Aorta (tissue), 5 donors: ENCODE measurements at places on chromosomes 3 and 15. TPM values are rescaled to one million over a fixed set of nuclear protein-coding genes. Genes with fewer than 3 reads are reported as not detected.

GRCh38 chr15:26773917-26774316 is 1.1 kb upstream of the GABRB3 start:
- no peak for DNase-seq

- DNase-seq = no peak
These were observed 251.9 kb downstream of the IGSF11 start for GRCh38 chr3:118782755-118783202.

TMEM108 gene
- 3.6 TPM for total RNA-seq

EAF2 gene
- total RNA-seq = 6.0 TPM

XPC gene
- total RNA-seq = 29.7 TPM

DNA sequence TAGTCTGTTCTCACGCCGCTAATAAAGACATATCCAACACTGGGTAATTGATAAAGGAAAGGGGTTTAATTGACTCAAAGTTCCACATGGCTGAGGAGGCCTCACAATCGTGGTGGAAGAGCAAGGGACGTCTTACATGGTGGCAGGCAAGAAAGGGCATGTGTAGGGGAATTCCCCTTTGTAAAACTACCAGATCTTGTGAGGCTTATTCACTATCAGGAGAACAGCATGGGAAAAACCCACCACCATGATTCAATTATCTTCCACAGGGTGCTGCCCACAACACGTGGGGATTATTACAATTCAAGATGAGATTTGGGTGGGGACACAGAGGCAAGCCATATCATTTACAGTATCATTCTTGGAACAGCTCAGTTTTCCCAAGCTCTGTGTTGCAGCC is 268.0 kb downstream of the SUCLG2 start:
- DNase-seq = no peak

FEZF2 gene
- total RNA-seq = not detected

DNA sequence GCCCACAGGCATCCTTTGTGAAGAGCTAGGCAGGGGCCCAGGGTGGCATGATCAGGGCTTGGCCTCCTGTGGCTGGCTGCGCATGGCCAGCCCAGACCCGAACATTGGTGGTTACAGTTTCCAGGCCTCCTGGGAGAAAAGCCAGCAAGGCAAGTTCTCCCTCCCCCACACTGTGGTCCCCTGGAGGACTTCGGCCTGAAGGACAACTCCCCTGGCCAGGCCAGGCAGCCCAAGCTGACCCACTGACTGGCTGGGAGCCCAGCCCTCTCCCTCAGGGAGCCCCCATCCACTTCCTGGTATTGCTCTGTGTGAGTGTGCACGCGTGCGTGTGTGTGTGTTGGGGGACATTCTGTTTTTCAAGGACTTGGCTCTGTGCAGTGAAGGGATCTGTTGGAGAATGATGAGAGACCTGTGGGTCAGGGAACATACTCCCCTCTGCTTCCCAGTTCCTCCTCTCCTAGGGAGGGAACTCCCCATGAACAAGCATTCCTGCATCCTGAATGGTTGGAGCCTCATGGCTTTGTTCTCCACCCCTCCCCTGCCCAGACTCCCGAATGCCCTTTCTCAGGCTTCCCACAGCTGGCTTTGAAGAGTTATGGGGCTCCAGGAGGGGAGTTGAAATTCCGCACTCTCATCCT is 29.5 kb downstream of the CORO2B start:
- DNase-seq = peak; percentile 78

GRCh38 chr3:107987036-107987939 is 103.5 kb downstream of the CD47 start:
- peak; percentile 88 for DNase-seq

LRTM1 gene
- not detected for total RNA-seq

DNA sequence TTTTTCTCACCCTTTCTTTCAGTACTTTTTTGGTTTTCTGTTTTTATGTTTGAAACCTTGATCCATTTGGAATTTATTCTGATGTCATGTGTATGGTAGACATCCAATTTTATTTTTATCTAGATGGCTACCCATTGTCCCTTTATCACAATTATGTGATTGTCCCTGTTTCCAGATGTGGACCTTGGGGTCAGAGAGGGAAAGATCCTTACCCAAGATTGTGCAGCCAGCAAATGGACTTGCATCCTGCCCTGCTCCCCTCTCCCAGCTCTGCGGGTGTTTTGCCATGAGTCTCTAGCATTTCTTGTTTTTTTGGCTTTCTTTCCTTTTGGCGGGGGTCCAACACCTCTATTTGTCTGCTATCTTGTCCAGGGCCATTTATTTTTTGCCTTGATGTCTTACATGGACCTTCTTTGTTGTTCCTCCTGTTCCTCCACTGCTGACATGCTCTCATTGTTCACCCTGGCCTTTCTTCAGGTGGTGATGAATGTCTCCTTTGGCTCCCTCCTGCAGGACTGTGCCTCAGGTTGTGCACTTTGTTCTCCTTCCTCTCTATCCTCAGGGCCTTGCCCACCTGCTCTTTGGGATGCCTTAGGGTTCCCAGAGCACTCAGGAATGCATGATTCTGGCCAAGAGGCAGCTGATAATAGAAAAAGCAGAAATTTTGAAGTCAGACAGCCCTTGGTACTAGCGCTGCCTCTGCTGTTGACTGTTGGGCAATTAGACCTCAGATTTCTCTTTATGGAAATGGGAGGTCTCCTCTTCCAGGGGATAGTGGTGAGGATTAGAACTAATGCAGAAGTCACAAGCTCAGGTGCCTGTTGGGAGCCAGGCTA is 84.3 kb downstream of the EEFSEC start:
- DNase-seq = no peak

GRCh38 chr15:79310612-79310984 is 314 bp upstream of the TMED3 start:
- no peak for DNase-seq

DNA sequence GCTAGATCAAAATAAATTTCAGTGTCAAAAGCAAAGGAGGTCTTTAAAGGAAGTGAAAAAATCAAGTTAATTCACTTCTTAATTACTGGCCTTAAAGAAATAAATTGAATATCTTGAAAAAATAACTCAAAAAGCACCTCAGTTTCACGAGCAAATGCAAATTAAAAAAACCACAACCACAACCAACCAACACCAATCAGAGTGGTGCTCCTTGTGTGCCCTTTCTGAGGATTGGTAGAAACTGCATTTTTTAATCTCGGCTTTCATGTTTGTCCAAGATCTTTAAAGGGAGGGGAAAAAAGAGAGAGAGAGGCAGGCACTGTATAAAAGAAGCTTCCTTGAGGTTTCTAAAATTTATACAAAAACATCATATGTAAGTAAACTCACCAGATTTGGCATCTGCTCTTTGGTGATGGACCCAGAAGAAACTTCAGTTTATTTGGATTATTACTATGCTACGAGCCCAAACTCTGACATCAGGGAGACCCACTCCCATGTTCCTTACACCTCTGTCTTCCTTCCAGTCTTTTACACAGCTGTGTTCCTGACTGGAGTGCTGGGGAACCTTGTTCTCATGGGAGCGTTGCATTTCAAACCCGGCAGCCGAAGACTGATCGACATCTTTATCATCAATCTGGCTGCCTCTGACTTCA is at the start of gene GPR15:
TSS of gene GPR15 (plus strand) at position 357 of the 653 bp plus-strand sequence. CDS start at position 413, 56 bp downstream.
- no peak for DNase-seq

MASP1 gene
- 6.0 TPM for total RNA-seq

DNA sequence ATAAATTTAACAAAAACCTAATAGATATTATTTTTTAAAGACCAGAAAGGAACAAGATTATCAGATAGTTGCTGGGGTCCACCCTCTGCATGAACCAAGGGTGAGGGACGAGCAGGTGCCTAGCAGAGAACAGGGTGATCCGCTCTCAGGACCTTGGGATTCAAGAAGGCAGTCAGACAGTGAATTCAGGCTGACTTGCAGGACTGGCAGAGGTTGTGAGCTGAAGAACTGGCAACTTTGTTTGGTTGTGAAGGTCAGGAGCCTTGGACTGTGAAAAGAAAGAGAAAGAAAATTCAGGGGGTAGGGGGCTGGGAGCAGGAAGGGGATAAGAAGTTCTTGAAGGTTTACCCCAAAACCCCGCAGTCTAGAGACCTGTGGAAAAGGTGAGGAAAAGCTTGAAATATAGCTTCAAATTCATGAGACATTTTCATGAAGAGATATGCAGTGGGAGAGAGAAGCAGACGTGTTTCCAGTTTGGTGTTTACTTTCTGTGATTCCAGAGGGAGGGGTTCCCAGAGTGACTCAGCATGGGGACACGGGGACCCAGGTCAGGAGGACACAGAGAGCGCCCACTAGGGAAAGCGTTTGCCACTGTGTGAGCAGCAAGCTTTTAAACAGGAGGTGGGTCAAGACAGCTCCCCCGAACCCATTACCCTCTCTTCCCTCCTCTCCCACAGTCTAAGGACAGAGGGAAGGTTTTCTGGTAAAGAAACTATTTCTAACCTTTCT is 217.2 kb upstream of the UMPS start:
- DNase-seq = no peak

DNA sequence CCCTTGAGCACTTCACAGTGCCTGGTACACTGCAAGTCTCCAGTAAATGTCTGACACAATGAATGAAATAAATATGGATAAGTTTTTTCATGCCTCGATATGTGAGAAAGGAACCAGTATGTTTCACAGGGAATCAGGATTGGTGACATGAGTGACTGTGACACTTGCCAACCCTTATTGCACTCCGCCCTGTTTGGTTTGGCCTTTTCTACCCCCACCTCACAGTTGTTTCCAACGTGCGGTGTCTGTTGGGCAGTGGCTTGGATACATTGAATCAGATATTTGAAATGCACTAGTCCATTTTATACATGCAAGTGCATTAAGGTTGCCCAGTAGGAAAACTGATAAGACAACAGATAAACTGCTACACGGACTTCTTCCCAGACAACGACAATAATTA is 2.0 kb downstream of the NPHP3 start:
- no peak for DNase-seq

ERC2 gene
- total RNA-seq = 0.27 TPM

DNA sequence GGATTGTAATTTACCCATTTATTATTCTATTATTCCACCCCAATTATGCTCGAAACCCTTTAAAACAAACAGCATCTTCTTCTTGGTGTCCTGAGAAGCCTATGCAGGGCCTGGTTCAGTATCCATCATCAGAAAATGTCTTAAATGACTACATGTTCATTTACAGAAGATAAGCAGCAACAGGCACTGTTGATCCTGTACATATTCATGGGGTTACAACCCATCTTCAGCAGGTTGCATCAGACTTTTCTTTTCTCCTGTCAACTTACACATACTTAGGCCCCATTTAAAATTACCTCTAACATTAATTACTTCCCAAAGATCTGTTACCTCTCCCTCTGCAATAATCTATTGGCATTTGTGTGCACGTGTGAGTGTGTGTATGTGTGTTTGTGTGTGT is 18.9 kb downstream of the TUSC7 start:
- DNase-seq = no peak

GRCh38 chr15:45635191-45635638 is 386 bp downstream of the SQOR start:
- DNase-seq = peak; percentile 81

- no peak for DNase-seq
These were observed 56.4 kb downstream of the PLD1 start for GRCh38 chr3:171753665-171754408.

ABHD10 gene
- 21.6 TPM for total RNA-seq

TMC3 gene
- total RNA-seq = 0.81 TPM

- DNase-seq = no peak
These were observed 32.5 kb downstream of the ITPR1 start for GRCh38 chr3:4525560-4526223.

LDHAL6B gene
- not detected for total RNA-seq

- no peak for DNase-seq
These were observed 11.3 kb upstream of the TRANK1 start for GRCh38 chr3:36956155-36956554.

DNA sequence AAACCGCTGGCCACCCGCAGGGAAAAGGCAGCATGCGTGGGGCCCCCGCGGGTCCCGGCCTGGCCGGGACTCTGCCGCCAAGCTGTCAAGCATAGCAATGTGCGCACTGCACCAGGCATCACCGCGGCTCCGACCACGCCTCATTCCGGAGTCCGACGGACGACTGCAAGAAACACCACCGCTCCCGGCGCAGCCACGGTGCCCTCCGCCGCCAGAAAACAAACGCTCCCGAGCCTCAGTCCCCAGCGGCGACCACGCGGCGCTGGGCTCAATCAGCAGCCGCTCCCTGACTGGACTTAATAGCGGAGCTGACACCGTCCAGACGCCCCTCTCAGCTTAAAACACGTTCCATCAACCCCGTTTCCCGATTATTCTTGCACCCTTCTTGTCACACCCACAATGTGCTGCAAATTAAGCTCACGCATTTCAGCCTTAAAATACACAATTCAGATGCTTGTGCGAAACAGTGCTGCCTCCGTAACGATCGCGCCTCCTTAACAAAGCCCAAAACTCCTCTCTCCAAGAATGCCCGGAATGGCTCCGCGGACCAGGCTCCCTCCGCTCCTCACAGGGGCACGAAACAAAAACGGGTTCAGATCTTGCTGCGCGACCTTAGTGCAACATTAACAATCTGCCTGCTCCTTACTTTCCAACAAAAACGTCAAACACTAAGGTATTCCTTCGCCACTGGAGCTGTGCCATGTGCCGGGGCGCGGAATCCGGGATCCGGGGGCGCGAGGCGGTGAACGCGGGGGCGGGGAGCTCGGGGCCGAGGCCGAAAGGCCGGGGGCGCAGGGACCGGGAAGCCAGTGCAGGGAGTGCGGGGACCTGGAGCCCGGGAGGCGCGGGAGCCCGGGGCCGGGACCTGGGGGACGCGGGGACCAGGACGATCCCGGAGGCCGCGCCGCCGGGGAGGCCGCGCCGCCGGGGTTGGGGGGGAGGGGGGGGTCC is 655 bp downstream of the CYFIP1 start:
- DNase-seq = peak; percentile 76

DNA sequence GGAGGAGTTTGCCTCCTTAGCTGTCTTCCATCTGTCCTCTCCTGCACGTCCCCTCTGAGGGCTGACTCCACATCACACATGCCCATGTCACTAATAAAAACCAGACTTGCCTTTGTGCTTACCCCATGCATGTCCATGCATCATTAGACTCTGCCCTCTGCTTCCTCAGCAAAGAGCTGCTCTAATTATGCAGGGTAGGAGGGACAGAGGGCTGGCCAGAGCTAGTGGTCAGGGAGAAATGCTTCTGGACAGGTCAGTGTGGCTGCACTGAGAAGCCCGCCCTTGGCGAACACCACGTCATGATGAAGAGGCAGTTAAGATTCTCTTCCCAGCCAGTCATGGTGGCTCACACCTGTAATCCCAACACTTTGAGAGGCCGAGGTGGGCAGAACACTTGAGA is 8.9 kb downstream of the CA12 start:
- no peak for DNase-seq

AQP9 gene
- total RNA-seq = 7.9 TPM

GTF2A2 gene
- 63.5 TPM for total RNA-seq

RLBP1 gene
- not detected for total RNA-seq

NANOGP8 gene
- total RNA-seq = 1.5 TPM

GRCh38 chr15:72063186-72063585 is 54.8 kb downstream of the MYO9A start:
- DNase-seq = no peak

DNA sequence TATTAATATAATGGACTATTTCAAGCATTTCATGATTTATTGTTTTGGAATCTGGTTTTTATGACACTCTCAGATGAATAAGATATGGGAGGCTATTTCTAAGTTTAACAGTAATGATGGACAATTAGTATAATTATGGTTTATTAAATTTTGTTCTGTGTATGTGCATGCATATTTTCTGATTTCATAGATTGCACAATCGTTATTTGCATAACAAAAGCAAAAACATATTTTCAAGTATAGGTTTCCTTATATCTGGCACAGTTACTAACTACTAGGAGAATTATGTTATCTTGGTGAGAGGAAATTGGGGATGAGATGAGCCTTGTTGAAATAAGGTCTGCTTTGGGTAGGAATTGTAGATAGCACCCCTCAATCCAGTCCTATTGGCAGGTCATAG is 413.1 kb downstream of the MCTP2 start:
- DNase-seq = no peak

GRCh38 chr15:56194035-56194434 is 49.6 kb downstream of the RFX7 start:
- no peak for DNase-seq
